ENCODE measurements at places on chromosomes 4 and X.

GRCh38 chrX:141928432-141928831 is 24.7 kb downstream of the MAGEC1 start:
- no peak for DNase-seq

DNA sequence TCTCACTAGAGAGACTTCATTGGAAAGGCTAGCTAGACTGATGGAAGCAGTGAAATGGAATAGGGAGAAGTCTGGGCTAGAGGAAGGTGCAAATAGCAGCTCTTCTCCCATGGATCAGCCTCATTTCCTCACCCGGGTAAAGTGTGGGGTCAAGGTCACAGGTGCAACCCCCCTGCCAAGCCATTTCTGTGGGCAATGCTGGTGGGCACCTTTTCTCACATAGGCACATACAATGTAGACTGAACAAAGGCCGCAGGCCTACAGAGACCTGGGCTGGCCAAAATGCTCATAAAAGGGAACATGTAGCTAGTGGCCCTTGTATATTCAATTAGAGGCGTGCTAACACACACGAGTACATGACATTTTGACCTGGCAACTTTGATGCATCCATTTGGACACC is 71.5 kb upstream of the EFNB1 start:
- DNase-seq, result no peak

- DNase-seq, result no peak
Measured at GRCh38 chr4:108078024-108078733, 88.5 kb downstream of the HADH start.

DNA sequence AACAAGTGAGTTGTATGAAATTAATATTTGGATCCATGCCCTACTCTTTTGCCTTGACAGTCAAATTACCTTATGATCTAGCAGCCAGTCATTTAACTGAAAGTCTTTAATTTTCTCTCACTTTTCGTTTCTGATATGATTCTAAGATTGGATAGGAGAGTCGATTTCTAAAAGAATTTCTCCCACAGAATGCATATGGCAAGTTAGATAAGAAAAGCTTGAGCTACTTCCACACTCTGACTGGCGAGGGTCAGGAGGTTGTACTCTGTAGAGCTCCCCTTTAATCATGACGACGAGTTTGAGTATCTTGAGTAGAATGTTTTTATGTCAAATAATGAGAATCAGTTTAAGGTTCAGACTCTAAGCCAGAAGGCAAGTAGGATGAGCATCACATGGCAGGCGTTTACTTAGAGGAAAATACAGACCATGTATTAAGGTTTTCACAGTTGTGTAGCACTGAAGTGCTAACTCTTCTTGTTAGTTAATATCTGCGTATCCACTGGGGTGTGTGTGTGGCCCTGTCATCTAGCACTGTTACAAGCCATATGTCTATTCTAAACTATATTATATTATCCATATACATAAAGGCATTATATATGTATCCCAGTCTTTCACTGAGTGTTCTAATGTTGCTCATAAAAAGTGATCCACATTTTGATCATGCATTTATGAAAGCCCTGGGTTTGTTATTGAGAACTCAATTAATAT is 37.8 kb downstream of the LRP2BP start:
- no peak for DNase-seq

DNA sequence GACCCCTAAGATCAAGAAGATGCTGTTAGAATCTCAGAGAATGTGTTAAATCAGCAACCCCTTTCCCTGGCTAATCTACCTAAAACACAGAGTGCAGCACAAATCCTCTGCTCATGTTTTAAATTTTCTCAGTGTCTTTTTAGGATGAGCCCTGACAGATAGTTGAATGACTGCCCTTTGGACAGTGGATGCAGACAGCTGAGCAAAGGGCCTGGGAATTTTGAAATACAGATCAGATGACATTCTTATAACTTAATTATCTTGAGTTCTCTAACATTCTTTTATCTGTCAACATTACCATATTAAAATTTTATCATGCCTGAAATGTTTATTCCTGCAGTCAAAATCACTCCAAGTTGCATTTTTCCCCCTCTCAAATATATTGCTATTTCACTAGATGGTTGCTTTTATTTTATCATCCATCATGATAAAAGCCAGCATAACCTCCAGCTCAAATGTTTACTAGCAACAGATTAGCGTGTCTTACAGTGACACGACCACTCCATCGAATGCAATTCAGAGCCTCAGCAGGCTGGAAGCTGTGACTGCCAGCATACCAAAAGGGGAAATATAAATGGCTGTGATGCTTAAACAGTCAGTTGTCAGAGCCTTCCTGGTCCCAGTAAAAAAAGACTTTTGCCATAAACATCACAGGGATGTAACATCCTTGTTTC is 22.8 kb upstream of the ARHGAP24 start:
- DNase-seq, result no peak

- no peak for DNase-seq
Measured at GRCh38 chr4:1246111-1246881, 2.6 kb downstream of the CTBP1 start.

DNA sequence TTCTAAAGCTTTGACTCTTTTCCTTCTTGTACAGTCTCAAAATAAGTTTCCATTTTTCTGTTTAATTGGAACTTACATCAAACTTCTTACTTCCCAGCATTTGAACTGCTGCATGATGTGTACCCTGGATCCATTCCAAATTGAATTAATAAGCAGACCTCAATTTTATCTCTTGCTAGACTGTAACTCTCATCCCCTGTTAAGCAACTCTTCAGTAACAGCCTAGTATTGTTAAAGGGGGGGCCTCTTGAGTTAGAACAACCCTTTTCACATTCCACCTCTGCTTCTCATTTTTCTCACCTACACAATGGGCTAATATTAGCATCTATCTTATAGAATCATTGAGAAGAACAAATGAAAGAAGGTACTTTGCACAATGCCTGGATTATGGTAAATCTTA is 169.4 kb downstream of the IL1RAPL1 start:
- DNase-seq, result no peak

- DNase-seq, result no peak
Measured at GRCh38 chr4:9963328-9963727, 58.0 kb downstream of the SLC2A9 start.

DNA sequence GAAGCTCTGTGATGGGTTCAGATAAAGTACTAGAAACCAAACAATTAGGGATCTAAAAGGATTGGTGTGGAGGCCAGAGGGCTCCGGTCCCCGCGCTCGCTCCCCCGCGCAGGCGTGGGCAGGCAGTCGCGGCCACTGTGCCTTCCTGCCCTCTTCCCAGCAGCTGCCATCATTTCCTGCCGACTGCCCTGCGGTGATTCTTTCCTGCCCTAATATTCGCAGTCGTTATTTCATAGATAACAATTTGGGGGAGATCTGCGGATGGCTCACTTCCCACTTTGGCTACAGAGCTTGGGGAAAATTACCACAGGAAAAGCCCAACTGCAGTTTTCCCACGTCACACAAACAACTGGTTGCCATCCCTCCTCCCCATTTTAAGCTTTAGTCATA is 2.2 kb downstream of the GRIA2 start:
- no peak for DNase-seq

DNA sequence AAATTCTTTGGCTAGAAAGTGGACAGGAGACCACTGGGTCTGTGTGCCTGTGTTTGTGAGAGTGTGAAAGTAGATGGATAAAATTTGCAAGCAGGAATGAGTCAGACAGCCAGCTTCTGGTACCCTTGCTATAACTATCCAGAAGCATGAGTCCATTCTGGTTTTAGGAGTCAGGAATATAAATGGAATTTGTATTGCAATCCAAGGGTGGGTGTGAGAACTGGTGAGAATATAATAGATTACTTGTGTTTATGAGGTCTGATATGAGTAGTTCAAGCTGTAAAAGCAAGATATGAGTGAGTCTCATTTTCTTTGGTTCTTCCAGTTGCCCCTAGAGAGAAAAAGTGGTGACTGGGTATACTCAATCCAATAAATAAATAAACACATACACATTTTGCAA is 212.7 kb upstream of the TAPT1 start:
- no peak for DNase-seq

GRCh38 chr4:8779490-8779932 is 92.1 kb downstream of the HMX1 start:
- no peak for DNase-seq

DNA sequence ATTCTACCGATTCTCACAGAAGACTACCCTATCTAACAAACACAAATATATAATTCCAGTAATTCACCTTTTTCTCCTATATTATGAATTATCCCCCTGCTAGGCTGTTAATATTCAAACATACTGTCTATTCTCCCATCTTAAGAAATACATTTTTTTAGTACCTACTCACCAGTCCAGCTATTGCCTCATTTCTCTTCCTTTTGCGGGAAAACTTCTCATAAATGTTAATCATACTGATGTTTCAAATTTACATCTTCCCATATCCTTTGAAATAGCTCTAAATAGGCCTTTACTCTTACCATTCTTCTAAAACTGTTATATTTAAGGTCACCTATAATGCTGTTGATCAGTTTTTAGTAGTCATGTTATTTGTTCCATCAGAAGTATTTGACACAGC is 759.1 kb upstream of the SLIT2 start:
- no peak for DNase-seq

- no peak for DNase-seq
Measured at GRCh38 chrX:2498781-2499302, 1.9 kb downstream of the DHRSX start.

DNA sequence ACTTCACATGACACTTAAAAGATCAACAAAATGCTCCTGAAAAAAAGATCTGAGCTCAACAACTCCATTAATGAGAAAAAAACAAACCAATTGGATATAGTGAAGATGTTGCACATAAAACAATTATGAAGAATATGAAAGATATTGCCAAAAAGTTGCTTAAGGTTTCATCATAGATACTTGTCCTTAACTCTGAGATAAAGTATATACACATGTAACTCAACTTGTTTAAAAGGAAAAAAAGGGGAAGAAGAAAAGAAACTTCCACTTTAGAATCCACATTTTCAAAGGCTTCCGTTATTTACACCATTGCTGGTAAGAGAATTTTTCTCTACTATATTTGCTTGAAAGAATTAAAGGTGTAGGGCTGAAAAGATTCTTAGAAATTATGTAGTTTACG is 2.7 kb downstream of the AFAP1 start:
- DNase-seq, result no peak

DNA sequence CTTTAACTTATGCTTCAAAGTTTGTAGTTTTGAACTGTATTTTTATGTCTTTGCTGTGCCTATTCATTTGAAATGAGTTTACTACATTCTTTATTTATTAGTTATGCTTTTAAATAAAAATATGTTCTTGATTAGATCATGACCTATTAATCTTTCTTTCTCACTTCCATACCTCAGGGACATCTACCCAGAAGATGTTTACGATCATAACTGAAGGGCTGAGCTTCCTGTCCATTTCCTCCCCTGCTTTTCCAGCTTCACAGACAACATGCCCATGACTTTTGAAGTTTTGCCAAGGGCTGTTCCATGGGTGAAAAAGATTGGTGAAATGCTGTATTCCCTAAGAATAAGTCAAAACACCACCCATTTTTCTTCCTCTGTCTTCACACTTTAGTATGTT is 99.7 kb upstream of the DDIT4L start:
- DNase-seq, result no peak

DNA sequence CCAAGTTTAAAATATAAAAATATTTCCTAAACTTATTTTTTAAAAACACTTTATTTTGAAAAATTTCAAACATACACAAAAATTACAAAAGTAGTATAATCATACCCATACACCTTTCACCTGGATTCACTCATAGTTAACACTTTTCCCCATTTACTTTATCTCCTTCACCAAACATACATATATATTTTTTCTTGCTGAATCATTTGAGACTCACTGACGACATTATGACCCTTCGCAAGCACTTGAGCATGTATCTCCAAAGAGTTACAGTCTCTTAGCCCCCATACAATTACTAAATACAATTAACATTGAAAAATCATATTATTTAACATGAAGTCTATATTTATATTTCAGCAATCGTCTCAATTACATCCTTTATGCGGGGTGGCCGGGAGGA is 19.8 kb downstream of the RXFP1 start:
- no peak for DNase-seq

DNA sequence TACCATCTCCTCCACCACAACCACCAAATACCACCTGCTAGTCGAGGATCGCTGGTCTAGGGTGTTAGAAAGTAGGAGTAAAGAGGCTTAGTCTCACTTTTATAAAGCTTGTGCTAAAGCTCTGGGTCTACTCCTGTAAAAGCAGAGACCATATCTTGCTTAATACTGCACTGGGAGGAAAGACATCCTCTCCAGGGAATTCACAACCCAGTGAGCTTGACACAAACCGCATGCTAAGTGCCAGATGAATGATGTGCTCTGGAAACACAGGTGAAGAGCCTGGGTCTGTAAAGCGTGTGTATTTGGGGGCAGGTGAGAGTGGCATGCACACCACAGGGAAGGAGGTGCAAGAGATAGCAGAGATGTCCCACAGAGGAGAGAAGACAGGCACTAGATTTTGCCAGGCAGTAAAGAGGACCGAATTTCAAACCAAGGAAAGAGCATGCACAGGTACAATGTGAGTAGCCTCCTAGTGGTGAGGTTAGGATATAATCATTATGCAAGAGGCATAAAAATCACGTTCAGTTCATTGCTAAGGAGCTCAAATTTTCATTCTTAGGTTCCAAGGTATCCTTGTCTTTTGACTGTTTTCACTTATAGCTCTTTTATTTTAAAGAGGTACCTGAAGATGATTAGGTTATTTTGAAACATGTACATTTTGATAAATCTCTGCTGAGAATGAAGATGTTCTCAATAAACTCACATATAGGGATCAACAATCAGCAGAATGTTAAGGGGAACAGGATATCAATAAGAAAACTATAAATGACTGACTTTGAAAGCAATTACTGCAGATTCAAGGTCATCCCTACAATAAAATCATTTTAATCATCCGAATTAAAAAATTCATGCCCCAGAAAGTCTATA is 20.7 kb downstream of the TAPT1 start:
- no peak for DNase-seq

DNA sequence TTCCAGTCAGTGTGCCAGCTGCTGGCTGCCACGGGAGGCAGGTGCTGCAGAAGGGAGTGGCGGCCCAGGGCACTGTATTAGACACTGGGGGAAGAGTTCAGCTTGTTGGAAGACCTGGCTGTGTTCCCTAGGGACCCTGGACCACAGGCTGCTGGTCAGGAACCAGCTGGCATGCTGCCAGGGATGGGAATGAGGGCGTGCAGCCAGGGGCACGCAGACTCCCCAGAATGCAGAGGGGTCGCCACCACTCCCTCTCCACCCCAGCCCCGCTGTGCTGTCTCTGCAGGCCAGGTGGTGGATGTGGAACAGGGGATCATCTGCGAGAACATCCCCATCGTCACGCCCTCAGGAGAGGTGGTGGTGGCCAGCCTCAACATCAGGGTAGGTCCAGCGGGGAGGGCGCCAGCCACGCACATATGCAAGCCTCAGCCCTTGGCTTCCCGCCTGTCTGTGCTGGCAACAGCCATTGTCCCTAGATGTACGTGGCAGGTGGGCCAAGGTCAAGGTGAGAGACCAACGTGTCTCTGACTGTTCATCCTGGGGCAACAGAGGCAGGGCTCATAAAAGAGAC is 12.3 kb downstream of the ABCD1 start:
- no peak for DNase-seq

DNA sequence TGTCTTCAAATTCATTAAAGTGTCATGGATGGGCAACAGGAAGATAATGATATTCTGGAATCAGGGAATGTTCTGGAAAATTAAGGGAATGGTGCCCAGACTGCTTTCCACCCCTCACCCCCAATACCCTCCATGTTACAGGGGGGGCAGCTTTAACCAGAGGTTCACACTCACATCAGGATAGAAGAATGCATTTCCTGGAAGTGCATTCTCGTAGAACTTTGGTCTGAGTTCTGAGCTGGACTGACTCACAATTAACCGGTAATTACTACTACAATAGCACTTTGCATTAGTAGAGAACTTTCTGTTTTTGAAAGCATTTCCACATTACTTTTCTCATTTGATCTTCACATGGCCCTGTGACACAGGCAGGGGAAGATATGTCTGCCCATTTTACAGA is 52.5 kb upstream of the SHISA3 start:
- no peak for DNase-seq

All from endothelial cell (in vitro differentiated cells).